Tibial nerve (tissue), 4 donors: ENCODE measurements at places on chromosomes 2 and 18. TPM values are rescaled to one million over a fixed set of nuclear protein-coding genes. Genes with fewer than 3 reads are reported as not detected.

DNA sequence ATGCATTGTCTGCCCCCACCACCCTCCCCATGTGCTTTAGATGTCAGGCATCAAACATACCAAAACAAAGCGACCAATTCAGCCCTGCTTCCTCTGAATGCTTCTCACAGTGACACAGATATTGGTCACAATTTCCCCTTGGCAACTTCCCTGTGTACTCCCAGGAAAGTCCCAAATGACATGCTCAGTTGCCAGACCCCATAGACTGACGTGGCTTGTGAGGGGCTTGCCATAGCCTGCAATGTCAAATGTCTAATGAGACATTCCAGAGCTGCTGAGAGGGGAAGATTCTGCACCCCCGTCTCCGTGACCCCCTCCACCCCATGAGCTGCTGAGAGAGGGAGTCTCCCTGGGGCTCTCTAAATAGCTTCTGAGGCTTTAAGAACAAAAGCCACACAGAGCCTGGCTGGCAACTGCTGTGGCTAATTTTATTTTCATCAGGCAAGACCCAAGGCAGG lies 47.3 kb downstream of the RFTN2 start:
- peak overlapping the region; percentile 92 for H3K27ac ChIP-seq
- no peak for DNase-seq
- H3K4me3 ChIP-seq = no peak overlapping the region
- H3K36me3 ChIP-seq = no peaks in the 10 kb centered on the region
- H3K4me1 ChIP-seq = peaks cover 4% of the 10 kb centered on the region
- no peaks in the 10 kb centered on the region for H3K27me3 ChIP-seq

DNA sequence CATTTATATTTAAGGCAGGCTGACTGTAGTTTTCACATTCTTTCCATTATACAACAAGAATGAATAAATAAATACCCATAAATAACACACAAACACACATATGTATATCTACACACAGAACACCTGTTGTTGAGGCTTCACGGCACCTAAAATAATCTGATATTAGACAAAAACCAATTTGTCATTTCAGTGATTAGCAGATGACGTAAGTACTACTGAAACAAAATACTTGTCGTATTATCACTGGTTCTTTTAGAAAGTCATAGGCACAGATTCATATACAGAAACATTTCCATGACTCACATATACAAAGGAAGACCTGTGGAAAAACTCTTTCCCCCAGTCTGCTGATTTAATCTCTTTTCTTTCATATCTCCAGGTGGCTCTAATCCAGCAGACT lies 1113.4 kb upstream of the FANCL start:
- H3K4me3 ChIP-seq = no peak overlapping the region
- H3K36me3 ChIP-seq = no peaks in the 10 kb centered on the region
- DNase-seq = no peak
- H3K27ac ChIP-seq = no peak overlapping the region
- no peaks in the 10 kb centered on the region for H3K4me1 ChIP-seq

DNA sequence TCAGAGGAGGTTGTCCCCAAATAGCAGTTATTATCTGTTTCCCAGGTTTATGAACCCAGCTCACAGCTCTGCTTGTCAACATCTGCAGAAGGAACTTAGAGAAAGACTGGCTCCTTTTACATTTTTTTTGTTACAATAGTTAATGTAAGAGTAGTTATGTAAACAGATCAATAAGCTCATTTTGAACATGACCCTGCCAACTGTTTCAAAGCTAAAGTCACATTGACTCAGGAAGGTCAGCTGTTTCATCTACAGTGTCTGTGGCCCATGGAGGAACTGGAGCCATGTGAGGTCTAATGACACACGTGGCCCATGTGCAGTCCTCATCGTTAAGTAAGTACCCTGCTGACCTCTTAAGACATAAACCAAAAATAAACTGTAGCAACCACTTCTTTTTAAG lies 97.1 kb downstream of the SH3RF3 start:
- H3K27me3 ChIP-seq = no peaks in the 10 kb centered on the region
- H3K4me1 ChIP-seq = no peaks in the 10 kb centered on the region
- no peak overlapping the region for H3K4me3 ChIP-seq

GRCh38 chr18:11497585-11497984 lies 111.8 kb upstream of the SLC35G4 start:
- no peaks in the 10 kb centered on the region for H3K36me3 ChIP-seq
- peak; percentile 59 for DNase-seq
- no peaks in the 10 kb centered on the region for H3K27me3 ChIP-seq
- H3K27ac ChIP-seq = no peak overlapping the region
- H3K4me3 ChIP-seq = no peak overlapping the region

DNA sequence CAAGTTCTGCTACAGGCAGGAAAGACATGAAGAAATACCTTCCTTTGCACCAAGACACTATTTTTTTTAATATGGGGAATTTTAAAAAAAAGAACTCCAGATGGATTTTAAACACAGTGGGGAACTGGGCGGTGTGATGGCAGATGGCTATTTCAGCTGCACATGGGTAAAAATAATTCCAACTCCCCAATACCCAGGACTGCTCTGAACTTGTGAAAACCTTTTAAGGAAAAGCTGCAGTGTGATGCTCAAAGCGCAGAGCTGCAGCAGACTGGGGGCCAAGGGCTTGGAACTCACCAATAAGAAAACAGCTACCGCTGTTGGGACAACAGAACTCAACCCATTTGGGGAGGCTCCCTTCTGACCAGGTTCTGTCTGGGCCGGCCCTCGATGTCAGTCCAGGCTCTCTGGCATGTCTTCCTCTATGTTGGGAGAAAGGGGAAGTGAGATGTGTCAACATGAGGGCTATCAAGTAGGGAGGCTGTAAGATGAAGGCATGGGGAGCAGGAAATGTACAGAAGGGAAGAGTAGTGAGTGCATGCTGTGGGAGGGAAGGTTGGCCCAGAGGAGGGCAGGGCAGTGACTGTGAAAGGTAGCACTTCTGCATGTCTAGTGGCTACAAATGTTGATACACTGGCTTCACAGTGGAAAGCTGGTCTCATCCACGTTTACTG lies 64.0 kb upstream of the SLC14A2 start:
- no peak overlapping the region for H3K4me3 ChIP-seq
- no peak for DNase-seq
- H3K36me3 ChIP-seq = no peaks in the 10 kb centered on the region

DNA sequence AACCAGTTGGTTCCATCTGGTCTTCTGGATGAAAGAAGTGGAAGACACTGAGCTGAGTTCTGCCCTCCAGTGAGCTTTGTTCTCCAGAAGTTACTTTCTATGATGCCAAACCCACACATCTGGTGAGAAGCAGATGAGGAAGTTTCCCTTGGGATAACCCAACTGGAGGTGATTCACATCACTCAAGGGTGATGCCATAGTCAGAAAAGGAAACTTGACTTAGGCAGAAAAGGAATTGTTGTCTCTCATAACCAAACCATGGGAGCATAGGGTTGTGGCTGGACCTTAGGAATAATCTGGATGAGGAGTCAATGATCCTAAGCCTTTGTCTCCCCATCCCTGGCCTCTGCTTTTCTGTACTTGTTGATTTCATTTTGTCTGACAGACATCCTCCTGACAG lies 43.7 kb downstream of the CDC42EP3 start:
- H3K27ac ChIP-seq = no peak overlapping the region
- no peaks in the 10 kb centered on the region for H3K27me3 ChIP-seq
- no peaks in the 10 kb centered on the region for H3K36me3 ChIP-seq
- no peak for DNase-seq
- peaks cover 9% of the 10 kb centered on the region for H3K4me1 ChIP-seq

DNA sequence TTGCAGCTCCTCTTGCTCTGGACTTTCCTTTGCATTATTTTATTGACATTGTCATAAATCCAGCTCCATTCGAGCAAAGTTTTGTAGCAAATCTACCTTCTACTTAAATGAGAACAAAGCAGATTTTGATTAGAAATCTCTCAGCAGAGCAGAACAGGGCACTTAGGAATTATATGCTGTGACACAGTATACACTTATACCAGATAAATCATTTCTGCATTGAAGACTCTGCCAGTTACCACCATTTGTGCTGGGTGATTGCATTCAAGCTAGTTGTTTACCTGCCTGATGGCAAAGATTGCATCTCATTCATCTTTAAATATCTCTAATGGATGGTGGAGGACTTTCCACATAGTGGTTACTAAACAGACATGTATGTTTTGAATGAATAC lies 441.7 kb upstream of the HNMT start:
- H3K27ac ChIP-seq = no peak overlapping the region
- no peak overlapping the region for H3K4me3 ChIP-seq
- no peak for DNase-seq

DNA sequence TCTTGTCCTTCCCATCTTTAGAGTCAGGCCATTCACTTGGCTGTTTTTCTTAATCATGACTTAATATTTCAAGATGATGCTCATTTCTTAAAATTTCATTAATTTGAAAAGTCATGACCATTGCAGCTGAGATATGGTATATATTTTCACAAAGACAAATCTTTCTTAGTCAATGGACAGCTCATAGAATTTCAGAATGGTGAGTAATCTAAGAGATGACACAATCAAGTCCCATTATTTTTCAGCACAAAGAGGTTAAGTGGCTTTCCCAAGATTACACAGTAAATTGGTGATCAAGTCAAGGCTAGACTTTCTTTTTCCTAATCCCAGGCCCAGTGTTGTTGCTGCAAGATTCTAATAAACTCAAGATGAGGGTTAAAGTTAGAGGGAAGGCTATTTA lies 34.4 kb upstream of the NT5C1B start:
- no peaks in the 10 kb centered on the region for H3K27me3 ChIP-seq
- DNase-seq = no peak
- no peak overlapping the region for H3K27ac ChIP-seq
- H3K4me3 ChIP-seq = no peak overlapping the region

GRCh38 chr2:98539056-98539735 lies 69.1 kb downstream of the COA5 start:
- H3K4me1 ChIP-seq = no peaks in the 10 kb centered on the region
- no peak overlapping the region for H3K27ac ChIP-seq
- H3K27me3 ChIP-seq = no peaks in the 10 kb centered on the region
- H3K36me3 ChIP-seq = no peaks in the 10 kb centered on the region
- DNase-seq = no peak

DNA sequence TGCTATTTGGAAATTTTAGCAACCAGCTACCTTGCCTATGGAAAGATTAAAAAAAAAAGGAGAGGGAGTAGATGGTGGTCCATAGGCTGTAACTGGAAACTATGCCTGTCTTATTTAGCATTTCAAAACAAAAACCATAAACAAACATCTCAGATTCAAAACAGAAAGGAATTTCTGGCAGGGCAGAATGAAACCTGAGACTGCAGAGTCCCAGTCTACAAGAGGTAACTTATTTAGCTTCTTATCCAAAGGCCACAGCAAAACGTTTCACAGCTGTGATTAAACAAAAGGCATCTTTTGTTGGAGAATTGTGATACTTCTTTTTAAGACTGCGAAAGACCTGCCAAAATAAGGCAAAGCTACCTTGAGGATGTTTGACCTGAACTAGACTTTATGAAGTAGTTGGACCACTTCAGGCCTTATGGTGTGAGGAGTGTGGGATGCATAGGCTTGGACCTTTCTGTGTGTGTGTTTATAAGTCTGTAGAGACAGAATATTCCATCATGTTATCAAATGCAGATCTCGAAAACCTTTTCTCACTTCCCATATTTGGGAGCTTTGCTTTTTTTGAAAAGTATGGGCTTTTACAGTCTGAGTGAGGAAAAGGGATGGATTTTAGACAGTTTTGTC lies 11.0 kb downstream of the CRIM1 start:
- no peak for DNase-seq
- no peaks in the 10 kb centered on the region for H3K36me3 ChIP-seq
- H3K4me1 ChIP-seq = peaks cover 44% of the 10 kb centered on the region
- H3K27ac ChIP-seq = peak overlapping the region; percentile 19
- H3K4me3 ChIP-seq = no peak overlapping the region

DNA sequence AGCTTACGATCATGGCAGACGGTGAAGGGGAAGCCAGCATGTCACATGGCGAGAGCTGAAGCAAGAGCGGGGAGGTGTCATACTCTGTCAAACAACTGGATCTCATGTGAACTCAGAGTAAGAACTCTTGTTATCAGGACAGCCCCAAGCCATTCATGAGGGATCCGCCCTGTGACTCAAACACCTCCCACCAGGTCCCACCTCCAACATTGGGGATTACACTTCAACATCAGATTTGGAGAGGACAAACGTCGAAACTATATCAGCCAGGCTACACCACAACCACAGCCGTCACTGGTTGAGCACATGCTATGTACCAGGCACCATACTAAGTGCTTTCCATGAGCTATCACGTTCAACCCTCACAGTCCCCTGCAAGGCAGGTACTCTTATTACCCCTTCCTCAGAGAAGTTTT lies 293.8 kb downstream of the PRKCE start:
- H3K27ac ChIP-seq = no peak overlapping the region
- DNase-seq = no peak
- H3K4me1 ChIP-seq = peaks cover 1% of the 10 kb centered on the region
- H3K36me3 ChIP-seq = no peaks in the 10 kb centered on the region

GRCh38 chr2:67945940-67946339 lies 116.9 kb downstream of the C1D start:
- H3K4me1 ChIP-seq = no peaks in the 10 kb centered on the region
- H3K36me3 ChIP-seq = no peaks in the 10 kb centered on the region
- H3K27ac ChIP-seq = no peak overlapping the region
- H3K4me3 ChIP-seq = no peak overlapping the region
- no peak for DNase-seq

DNA sequence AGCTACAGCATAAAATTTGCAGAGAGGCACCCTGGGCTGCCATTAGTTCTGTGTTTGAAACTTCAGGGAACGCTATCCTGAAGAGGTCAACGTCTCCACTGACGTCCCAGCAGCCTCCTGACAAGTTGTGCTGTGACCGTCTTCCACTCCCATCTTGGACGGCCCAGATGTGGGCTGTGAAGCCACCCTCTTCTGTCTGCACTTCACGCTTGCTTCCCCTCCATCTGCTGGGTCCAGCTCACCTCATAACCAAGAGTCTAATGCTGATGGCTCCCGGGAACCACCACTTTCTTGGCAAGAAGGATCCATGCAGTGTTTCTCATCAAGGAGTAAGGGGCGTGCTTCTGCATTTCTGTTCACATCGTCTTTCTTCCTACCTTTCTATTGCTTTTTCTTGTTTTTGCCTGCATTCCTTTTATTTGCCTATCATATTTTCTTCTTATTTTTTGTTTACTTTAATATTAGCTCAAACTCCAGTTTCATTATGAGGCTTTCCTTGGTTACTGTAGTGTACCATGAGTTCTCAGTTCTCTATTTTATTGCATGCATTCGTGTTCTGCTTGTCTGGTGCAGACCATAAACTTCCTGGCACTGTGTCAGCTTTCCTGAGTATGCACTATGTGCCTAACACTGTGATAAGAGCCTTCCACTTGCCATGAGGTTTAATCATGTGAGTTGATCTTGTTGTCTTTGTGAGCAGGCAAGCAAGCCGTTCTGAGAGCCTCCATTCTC lies 631.8 kb upstream of the RAB6C start:
- no peaks in the 10 kb centered on the region for H3K36me3 ChIP-seq
- DNase-seq = no peak
- no peaks in the 10 kb centered on the region for H3K27me3 ChIP-seq

- H3K4me3 ChIP-seq = no peak overlapping the region
- H3K27ac ChIP-seq = no peak overlapping the region
- no peaks in the 10 kb centered on the region for H3K36me3 ChIP-seq
- no peaks in the 10 kb centered on the region for H3K27me3 ChIP-seq
- no peaks in the 10 kb centered on the region for H3K4me1 ChIP-seq
- no peak for DNase-seq
Measured at GRCh38 chr2:104410136-104410535, 443.8 kb upstream of the POU3F3 start.

The TRIB2 gene
- total RNA-seq = 326 TPM

The FNDC4 gene
- total RNA-seq = 7.0 TPM

The PCARE gene
- total RNA-seq = 0.21 TPM

The CCDC74A gene
- 50.2 TPM for total RNA-seq

The DTNB gene
- total RNA-seq = 16.6 TPM

The RNMT gene
- 22.7 TPM for total RNA-seq

The TPO gene
- 21.9 TPM for total RNA-seq

The COLEC12 gene
- 22.2 TPM for total RNA-seq

The TRIM43 gene
- total RNA-seq = not detected

The VWA3B gene
- total RNA-seq = 6.1 TPM
